ENCODE measurements at places on chromosomes 12 and 14.

GRCh38 chr12:9977916-9978315 lies 6.7 kb downstream of the CLEC12A start:
- DNase-seq: no peak

DNA sequence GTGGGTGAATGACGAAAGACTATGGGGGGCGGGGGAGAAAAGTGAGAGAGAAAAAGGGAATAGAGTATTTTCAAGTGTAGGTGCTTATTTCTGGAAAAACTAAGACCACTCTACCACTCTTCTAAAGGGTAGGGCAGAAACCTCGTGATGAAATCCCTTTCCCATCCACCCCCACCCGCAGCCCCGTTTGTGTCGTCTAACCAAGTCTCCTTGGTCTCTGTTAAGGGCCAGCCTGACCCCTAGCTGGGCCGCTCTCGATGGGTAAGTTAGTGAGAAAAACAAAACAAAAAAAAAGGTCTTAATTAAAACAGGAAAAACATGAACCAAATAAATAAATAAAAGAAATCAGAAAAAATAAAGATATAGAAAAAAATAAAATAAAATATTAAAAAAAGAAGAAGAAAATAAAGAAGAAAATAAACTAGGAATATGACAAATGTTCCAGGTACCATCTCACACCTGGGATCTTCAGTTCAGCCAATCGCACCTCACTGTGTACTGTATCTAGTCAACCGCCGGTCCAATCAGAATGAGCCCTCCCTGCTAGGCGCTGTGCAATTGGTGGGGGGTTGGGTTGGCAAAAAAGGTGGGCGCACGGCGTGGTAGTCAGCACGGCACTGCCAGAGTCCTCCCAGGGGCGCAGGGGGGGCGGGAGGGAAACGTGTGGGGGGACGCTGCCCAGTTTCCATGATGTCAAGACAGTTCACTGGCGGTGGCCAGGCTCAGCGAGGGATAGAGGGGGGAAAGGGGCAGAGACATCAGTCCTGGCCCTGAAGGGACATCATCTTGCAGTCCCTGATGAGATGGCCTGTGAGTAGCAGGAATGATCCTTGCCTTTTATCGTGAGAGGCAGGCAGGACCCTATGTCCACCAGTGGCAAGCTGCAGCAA lies 9.8 kb upstream of the CDH24 start:
- no peak for DNase-seq

GRCh38 chr12:3233797-3234196 lies 156.6 kb downstream of the TSPAN9 start:
- no peak for DNase-seq

- no peak for DNase-seq
Observed at GRCh38 chr12:12046401-12046800, 24.3 kb upstream of the BCL2L14 start.

DNA sequence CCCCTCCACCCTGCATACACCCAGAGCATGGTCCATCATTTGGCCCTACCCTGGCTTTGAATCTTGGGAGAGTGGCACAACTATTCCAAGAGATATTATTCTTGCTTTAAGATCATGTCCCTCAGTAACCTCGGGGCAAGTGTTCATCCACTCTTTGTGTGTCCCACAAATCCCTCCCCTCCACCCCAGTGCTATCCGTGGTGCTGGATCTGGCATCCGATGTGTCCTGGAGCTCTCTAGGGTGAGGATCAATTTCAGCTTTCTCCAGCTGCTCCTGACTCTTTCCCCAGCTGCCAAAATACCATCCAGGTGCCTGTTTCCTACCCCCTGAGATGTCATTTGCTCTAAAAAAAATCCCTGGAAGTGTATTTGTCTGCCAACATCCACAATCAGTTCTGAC lies 64.8 kb upstream of the CMKLR1 start:
- DNase-seq: no peak
